ENCODE measurements at places on chromosomes 1 and 21.

DNA sequence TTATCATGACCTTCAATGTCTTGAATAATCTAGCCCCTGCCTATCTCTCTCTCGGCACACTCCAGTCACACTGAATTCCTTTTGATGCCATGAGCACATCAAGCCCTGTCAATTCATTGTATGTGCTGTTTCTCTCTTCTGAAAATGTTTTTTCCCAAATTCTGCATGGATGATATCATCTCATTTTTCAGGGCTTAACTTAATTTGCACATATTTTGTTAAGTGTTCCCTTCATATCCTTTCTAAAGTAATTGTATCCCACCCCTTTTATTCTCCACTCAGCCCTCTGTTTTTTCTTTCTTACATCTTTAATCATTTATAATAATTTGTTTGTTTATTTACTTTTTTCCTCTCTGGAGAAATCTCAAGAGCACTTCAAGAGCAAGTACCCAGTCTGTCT is 149.9 kb downstream of the ZNF326 start:
- DNase-seq: no peak

- peak; percentile 91 for DNase-seq
Observed at GRCh38 chr1:161792740-161793139, 26.6 kb downstream of the ATF6 start.

- DNase-seq: no peak
Observed at GRCh38 chr1:181044449-181044966, 10.7 kb downstream of the MR1 start.

DNA sequence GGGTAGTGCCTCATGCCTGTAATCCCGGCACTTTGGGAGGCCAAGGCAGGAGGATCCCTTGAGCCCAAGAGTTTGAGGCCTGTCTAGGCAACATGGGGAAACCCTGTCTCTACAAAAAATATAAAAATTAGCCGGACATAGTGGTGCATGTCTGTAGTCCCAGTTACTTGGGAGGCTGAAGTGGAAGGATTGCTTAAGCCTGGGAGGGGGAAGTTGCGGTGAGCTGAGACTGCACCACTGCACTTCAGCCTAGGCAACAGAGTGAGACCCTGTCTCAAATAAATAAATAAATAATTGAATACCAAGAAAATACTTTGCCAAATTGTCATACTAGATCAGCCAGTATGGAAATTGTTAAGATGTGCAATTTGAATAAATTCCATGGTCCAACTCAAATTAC is 5.9 kb upstream of the RBBP5 start:
- no peak for DNase-seq

- no peak for DNase-seq
Observed at GRCh38 chr1:153852170-153852569, 70.6 kb downstream of the GATAD2B start.

DNA sequence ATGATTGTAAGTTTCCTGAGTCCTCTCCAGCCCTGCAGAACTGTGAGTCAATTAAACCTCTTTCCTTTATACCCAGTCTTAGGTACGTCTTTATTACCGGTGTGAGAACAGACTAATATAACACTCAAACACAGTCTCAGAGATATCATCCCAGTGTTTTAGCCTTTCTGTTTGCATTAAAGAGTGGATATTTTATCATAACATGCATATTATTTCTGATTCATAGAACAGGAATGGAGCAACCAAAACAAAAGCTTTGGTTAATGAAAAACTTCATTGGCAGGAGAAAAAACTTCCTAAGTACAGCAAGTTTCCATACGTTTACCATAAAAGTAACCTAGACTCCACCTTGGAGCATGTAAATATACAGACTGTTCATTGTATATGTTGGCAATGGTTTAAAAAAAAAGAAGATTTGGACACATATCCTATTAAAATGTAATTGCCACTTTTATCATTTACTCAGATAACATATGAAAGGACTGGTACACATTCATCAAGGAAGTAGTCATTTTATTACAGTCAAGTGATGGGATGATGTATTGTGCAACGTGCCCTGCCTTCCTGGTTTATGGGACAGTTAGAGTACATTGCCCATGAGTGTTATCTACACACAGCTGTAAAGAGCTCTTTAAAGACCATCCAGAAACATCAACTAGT is 144.8 kb downstream of the ETS2 start:
- peak; percentile 71 for DNase-seq

- DNase-seq: peak; percentile 28
Observed at GRCh38 chr1:35876988-35877387, 6.0 kb upstream of the AGO1 start.

GRCh38 chr1:55789466-55789865 is 574.3 kb upstream of the USP24 start:
- no peak for DNase-seq

DNA sequence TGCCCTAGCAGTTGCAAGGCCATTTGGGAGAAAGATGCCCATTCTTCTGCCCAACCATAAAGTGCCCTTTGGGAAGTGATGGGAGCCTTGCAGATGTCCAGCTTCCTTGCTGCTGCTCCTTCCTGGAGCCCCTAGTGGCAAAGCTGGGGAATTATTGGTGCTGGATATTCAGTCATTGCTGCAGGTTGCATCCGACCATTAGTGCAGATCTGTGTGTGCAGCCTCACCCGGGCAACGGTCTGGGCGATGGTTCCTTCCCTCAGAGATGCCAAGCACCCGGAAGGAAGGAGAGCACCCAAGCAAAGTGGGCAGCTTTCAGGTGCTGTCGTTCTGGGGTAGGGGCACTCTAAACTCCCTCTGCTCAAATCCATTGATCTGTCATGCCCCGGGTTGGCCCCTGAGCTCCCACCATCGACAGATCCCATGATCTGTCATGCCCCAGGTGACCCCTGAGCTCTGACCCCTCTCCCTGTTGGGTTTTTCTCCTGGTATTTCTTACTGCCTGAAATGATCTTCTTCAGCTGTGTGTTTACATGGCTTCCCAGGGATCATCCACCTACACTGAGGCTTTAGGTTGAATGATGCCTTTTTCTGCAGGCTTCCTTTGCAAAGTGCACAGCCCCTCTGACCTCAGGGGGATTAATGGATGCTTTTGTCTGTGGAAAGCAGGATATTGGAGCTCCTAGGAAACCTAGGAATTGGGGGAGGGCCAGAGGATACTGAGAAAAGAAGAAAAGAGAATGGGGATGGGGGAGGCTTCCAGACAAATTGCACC is 467.5 kb downstream of the PTPRU start:
- peak; percentile 51 for DNase-seq

- DNase-seq: no peak
Observed at GRCh38 chr1:34165422-34165921, 442 bp upstream of the CSMD2 start.

- DNase-seq: no peak
Observed at GRCh38 chr1:66494482-66494881, 39.5 kb upstream of the SGIP1 start.

DNA sequence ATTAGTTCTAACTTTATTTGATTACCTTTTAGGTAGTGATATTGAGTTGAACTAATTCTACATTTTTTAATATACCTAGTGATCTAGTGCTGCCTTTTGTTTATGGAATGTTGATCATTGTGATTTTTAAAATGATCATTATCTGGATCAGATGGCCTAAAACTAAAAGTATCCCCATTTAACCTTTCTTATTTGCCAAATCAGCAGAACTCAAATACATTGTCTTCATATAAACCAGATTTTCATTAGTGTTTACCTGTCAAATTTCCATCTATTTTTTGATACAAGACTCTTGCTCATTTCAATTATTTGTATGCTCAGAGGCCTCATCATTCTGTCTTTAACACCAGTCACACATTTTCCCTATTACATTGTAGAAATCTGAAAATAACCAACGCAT is 441.2 kb downstream of the PTPRC start:
- DNase-seq: no peak

GRCh38 chr1:38332649-38333310 is 286.2 kb upstream of the POU3F1 start:
- DNase-seq: no peak

- DNase-seq: no peak
Observed at GRCh38 chr1:13825033-13825432, 125.0 kb downstream of the PRDM2 start.

DNA sequence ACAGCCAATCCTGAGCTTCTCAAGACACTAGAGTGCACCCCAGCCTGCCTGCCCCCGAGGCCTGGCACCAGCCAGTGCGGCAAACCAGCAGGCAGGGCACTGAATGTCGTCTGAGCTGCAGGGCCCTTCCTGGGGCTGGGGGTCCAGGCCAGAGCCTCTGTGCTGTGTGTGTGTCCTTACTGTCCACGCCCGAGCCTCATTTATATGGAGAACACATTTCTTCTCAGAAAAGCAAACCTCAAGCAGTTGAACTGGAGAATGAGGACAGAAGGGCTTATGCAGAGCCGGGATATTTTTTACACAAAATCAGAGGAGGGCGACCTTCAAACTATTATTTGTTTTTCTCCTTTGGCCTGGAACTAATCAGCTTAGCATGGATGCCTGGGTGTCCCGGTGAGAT is 52.7 kb downstream of the POFUT2 start:
- DNase-seq: no peak

GRCh38 chr1:93999840-94000415 is 90.7 kb upstream of the GCLM start:
- no peak for DNase-seq

DNA sequence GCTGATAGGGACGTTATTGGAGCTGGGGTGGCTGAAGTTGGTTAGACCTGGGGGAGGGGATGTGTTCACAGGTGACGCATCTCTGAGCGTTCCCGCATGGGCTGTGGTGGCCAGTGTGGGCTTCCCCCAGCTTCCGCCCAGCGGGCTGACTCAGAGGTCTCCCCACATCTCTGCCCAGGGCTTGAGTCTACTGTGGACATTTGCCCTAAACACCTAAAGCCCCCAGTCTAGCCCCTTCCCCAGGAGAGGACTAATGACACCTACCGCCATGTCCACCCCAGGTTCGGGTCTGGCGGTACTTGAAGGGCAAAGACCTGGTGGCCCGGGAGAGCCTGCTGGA is 2.0 kb downstream of the AGRN start:
- no peak for DNase-seq

DNA sequence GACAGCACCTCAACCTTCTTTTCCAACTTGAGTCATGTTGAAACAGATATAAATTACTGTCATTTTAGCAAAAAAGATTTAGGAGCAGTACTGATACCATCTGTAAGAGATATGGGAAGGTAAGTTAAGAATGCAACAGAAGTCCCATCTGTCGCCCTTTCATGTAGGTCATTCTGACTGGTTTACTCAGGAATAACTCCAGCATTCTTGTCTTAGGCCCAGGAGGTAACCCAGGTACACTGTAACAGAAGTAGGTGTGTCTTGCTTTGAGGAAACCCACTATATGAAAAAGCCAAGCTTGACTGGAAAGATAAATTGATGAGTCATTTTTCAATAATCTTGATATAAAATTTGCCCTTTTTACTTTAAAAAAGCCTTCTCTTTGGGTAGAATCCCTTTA is 35.4 kb downstream of the PGM1 start:
- DNase-seq: no peak

GRCh38 chr1:205054013-205054412 is 11.0 kb downstream of the CNTN2 start:
- no peak for DNase-seq

DNA sequence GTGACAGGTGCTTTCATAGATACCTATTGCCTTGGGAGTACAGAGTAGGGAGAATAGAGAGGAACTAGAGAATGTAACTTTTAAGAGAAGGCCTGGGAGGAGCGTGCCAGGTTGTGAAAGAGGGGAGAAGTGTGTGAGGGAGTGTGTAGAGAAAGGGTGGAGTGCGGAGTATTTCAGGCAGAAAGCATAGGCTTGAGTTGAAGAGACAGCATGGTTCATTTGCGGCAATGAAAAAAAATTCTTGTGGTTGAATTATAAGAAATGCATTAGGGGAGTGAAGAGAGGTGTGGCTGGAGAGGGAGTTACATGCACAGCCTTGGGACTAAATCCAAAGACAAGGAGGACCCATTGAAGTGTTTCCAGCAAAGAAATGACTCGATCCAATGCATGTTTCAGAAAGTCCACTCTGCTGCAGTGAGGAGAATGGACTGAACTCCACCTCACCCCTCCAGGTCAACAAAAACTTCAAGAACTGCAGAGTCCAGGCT is 81.7 kb upstream of the ADAM30 start:
- no peak for DNase-seq

GRCh38 chr1:17837233-17838030 is 82.3 kb downstream of the ACTL8 start:
- DNase-seq: peak; percentile 27

- DNase-seq: peak; percentile 99
Observed at GRCh38 chr1:244273845-244274619, 177.7 kb downstream of the ADSS2 start.

GRCh38 chr1:32878637-32879041 is 7.7 kb upstream of the HPCA start:
- DNase-seq: no peak

GRCh38 chr1:150165622-150166612 is 16.2 kb downstream of the PLEKHO1 start:
- DNase-seq: peak; percentile 75

DNA sequence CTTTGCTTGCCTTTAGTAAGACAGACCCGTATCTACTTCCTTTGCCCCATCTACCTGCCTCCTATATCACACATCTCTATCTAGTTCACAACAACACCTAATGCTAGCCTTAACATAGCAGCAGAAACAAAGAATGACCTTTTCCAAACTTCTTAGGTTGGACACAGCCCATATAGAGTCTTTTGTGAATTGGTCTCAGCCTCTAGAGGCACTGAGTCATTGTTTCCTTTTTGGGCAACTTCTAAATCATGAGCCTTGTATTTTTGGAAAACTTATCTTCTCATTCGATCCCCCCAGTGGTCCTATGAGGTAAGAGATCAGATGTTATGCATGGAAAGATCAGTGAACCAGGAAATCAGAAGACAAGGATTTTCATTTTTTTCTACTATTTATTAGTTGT is 679.4 kb upstream of the USP24 start:
- DNase-seq: peak; percentile 79

- DNase-seq: no peak
Observed at GRCh38 chr1:163697137-163697536, 375.4 kb downstream of the NUF2 start.

DNA sequence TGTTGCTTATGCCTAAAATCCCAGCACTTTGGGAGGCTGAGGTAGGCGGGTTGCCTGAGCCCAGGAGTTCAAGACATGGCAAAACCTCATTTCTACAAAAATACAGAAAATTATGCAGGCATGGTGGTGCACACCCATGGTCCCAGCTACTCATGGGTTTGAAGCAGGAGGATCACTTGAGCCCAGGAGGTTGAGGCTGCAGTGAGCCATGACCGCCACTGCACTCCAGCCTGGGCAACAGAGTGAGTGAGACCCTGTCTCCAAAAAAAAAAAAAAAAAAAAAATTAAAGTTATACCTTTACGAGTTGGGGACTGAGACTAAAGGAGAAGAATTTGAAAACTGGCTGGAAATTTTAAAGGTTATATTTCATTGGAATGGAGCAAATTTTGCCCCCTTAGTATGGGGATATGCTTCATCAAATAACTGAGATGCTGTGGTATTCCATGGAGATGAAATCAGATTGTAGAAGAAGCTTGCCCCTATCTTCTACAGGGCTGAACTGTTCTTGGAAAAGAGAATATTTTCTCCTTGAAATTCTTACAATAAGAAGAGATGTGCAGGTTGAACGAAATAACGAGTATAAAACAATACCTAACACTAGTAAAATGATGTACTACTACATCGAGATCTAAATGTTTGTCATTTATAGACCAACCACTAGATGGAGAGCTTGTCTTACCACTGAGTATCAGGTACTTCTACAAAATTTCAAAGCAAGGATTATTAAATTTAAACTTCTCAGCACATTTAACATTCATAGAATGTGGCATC is 34.9 kb upstream of the SCYL3 start:
- peak; percentile 78 for DNase-seq

GRCh38 chr1:77463216-77463615 is 181.4 kb downstream of the AK5 start:
- DNase-seq: no peak
